C1 segment of cervical spinal cord (tissue), 14 donors: ENCODE measurements at places on chromosomes 4 and X.

GRCh38 chr4:89283226-89284009 is 24.2 kb downstream of the GPRIN3 start:
- no peak for DNase-seq

DNA sequence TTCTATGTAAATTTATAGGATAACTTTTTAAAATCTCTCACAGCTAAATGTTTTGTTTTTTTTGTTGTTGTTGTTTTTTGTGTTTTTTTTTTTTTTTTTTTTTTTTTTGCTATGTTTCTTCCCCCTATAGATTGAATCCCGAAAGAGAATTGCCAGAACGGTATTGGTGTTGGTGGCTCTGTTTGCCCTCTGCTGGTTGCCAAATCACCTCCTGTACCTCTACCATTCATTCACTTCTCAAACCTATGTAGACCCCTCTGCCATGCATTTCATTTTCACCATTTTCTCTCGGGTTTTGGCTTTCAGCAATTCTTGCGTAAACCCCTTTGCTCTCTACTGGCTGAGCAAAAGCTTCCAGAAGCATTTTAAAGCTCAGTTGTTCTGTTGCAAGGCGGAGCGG is 4.1 kb downstream of the BRS3 start:
- DNase-seq: no peak

GRCh38 chrX:154051201-154051810 is 31.6 kb upstream of the IRAK1 start:
- DNase-seq: peak; percentile 17

DNA sequence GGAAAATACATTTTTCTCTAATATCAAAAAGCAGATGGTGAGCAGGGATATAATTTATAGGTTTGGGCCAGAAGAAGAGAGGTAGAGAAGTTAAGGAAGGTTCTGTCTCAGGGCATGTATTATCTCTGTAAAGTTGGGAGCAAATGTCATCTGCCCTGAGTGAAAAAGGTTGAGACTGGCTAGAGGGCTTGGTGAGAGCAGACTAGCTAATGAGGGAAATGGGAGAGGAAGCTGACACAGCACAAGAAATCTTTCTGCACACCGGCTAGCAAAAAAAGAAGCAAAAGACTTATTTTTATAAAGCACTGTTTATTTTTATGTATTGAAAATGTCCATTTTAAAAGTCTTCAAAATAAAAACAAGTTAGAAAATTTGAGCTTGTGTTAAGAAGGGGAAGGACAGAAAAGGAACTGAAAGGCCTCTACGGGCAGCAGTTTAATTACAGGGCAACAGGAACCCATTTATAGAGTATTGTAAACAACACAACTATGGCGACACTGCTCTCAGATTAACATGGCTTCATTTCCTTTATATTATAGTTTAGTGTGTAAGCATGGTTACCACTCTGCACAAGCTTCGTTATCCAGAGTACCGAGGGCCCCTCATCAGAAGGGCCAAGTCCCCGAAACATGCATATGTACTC is 17.4 kb downstream of the CD40LG start:
- DNase-seq: no peak

DNA sequence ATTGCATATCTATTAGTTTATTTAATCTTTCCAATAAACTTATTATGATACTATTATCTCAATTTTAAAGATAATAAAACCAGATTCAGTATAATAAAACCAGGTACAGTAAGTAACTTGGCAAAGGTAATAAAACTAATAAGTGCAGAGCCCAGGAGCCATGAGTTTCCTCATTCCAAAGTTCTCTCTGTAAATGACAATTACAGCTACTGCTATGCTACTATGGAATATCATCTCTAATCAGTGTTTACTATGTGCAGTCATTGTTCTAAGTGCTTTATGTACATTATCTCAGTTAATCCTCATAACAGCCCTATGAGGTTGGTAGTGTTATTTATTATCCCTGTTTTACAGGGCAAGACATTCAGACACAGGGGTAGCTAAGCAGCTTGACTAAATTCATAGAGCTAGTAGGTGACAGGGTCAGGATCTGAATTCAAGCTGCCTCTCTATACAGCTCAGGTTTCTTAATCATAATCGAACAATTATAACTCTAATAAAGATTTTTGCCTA is 285.0 kb upstream of the PITX2 start:
- no peak for DNase-seq

DNA sequence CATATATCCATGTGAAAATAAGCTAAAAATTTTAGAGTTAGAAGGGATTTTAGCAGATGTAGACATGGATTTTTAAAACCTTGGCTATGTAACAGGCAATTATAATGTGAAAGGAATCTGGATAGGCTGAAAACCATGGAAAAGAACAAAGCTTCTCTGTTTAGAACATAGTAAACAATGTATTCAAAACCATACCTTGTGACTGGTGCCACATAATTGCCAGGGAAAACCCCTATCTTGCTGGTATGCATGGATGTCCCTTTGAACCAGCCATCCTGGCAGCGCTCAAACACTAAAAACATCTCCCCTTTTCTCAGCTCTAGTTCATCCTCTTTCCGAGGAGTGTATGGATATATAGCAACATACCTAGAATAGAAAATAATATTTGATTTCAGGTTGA is 110.6 kb upstream of the CBR4 start:
- no peak for DNase-seq

- no peak for DNase-seq
Measured at GRCh38 chrX:154040863-154041262, 21.2 kb upstream of the IRAK1 start.

GRCh38 chr4:3634281-3634857 is 102.1 kb upstream of the LRPAP1 start:
- no peak for DNase-seq

GRCh38 chr4:88439161-88439760 is 17.7 kb upstream of the HERC5 start:
- no peak for DNase-seq

- DNase-seq: no peak
Measured at GRCh38 chrX:19179389-19179788, 57.1 kb upstream of the ADGRG2 start.

GRCh38 chrX:152641256-152641875 is 3.7 kb downstream of the GABRQ start:
- DNase-seq: no peak

DNA sequence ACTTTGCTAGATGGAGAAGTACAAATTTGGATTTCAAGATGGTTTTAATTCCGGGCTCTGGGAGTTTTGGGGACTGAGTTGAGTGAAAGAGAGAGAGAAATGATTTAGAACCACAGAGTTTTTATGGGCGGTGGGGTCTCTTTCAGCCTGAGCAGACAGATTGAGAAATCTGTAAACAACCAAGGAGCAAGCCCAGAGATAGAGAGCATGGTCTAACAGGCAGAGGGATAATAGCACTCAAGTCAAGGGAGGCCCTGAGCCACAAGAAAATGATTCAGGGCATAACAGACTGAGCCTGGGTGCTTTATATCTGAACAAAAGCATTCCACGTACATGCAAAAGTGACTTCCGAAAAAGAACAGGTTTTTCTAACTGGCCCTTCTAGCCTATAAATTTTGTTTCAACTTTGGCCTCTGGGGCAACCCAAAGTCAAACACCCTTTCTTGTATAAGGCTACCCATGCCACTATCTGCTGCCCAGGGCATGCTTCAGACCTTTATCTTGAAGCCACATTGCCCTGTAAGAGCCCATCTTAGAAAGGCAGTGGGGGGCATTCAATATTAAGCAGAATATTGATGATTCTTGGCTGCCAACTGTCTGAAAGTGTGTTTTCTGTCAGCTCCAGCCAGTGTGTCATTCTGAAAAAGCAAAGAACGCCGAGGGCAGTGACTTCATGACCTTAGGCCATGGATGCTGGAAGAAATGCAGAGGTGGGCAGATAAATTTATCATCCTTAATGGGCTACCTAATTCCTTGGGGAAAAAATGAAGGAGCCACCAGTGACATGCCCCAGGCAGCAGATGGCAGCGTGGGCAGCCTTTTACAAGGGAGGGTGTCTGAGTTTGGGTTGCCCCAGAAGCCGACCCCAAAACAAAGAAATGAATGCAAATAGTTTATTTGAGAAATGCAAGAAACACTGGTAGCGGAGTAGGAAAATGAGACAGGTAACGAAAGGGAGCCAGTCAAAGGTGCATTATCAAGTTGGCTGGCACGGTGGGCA is 637.6 kb downstream of the MID1IP1 start:
- DNase-seq: no peak

- DNase-seq: no peak
Measured at GRCh38 chrX:111854556-111855490, 21.2 kb upstream of the TRPC5OS start.

DNA sequence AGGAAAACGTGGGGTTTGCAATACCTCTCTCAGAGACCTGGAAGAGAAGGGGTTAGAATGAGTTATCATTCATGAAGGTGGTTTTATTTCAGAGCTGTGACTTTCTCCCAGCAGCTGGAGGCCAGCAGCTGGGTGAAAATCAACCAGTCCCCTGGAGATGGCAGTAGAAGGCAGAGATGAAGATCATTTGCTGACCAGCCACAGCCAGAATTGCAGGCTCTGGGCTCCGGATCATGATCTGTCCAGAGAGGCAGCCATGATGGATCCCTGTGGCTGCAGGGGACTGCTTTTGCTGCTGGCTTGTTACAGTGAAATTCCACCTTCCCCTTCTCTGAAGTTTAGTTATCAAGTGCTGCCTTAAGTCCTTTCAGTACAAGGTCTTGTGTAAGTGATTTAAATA is 46.9 kb upstream of the TAB3 start:
- no peak for DNase-seq

- DNase-seq: no peak
Measured at GRCh38 chrX:53288189-53288588, 6.8 kb upstream of the IQSEC2 start.

GRCh38 chrX:349702-350101 is 31.1 kb upstream of the GTPBP6 start:
- DNase-seq: no peak

- peak; percentile 43 for DNase-seq
Measured at GRCh38 chrX:41084893-41085511, at the start of gene USP9X. Gene USP9X (plus strand): TSS chrX:41085445. CDS start chrX:41123629, 38,184 bp downstream.

- DNase-seq: no peak
Measured at GRCh38 chr4:118417325-118417724, 64.5 kb upstream of the PRSS12 start.

DNA sequence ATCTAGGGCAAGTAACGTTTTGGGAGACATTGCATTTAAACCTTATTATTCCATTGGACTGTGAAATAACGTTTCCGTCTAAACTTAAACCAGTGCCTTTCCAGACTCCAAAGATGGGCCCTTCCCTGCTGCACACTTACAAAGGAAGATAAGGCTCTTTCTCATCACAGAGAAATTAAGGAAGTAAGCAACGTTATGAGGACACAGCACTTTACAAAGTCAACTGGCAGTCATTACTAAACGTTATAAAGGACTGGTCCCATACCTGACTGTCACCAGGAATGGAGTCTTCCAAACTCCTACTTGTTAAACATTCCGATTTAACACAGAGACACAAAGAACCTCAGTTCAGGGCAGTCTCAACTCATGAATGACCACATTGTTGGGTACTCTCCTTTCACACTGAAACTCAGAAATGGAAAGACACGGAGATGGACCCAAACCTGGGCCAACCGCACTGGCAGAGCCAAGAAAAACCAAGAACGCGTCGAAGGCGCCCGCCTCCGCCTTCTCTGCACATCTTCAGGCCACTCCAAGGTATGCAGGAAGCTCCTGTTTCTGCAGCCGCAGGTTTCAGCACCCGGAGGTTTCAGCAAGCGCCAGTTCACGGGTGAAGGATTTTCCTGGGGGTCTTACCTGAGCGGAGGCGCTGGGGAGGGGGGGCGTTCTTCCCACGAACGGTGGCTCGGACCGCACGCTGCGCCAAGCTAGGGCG is 670 bp downstream of the PAPSS1 start:
- peak; percentile 51 for DNase-seq
